ENCODE measurements at places on chromosomes 12 and 14.

DNA sequence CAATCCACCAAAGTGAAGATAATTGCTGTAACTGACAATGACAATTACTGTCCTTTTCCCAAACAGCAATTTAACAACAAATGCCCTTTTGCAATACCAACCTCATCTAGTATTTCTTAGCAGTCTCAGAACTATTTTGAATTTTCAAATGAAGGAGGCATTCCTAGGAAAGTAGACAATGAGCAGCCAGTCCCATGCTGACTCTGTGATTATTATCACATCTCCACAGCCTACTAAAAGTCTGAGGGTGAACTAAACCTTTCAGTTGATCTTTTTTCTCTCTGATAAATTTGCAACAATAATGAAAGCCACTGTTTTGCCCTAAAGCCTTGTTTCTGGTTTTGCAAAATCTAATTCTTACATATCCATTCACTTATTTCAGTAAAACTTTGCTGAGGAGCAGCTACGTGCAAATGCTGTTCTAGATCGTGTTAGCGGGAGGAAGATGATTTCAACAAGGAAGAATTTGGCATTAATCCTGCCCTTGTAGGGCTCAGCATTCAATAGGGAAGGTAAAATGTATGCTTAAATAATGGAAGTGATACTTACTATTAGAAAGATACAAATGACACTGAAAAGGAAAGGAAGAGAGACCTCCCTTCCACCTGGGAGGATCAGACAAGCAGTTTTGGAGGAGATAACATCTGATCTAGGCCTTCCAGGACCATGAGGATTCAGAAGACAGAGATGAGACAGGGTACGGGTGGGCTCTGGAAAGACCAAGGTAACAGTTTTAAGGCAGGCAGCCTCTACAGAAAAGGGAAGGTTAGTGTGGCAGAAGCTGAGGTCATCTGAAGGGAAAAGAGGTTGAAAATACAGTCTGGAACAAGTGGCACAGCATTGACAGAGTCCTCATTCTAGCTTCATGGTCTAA, 47.4 kb downstream of the SLC38A1 start:
- no peak for DNase-seq

- DNase-seq, result no peak
Observed at GRCh38 chr12:47165934-47166333, 86.2 kb upstream of the AMIGO2 start.

- DNase-seq, result no peak
Observed at GRCh38 chr12:86710109-86710508, 453.9 kb upstream of the MGAT4C start.

GRCh38 chr12:28026701-28027100, 54.2 kb upstream of the PTHLH start:
- DNase-seq, result peak; percentile 84

DNA sequence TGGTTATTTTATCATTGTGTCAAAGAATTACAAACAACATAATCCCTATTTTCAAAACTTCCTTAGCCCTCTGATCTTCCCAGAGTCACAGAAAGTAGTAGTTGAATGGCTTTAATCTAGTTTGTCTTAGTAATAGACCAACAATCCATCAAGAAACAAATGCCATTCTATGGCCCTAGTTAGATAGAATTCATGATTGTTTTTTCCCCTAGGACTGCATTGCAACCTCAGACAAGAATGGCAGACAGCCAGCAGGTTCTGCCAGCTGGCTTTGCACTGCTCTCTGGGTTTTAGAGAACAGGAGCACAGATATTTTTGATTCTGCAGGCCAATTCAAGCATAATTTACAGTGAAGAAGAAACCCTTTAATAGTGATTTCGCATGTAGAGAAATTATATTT, 33.8 kb downstream of the SYT1 start:
- peak; percentile 81 for DNase-seq

DNA sequence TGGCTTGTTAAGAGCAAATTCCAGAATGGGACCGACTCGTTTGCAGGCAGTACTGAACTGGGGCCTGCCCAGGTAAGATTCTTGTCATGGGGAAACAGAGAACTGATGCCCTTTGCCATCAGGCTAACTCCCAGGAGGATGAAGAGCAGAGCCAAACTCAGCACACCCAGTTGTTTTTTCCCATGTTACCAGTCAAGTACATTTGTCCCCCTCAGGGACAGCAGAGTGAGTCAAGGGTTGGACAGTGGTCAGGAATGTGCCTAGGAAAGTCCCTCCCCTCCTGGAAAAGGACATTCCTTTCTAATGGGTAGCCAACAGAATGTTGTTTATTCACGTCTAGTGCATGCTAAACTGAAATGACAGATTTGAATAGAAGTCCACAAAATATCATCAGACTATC, 1.6 kb downstream of the ART4 start:
- DNase-seq, result no peak

DNA sequence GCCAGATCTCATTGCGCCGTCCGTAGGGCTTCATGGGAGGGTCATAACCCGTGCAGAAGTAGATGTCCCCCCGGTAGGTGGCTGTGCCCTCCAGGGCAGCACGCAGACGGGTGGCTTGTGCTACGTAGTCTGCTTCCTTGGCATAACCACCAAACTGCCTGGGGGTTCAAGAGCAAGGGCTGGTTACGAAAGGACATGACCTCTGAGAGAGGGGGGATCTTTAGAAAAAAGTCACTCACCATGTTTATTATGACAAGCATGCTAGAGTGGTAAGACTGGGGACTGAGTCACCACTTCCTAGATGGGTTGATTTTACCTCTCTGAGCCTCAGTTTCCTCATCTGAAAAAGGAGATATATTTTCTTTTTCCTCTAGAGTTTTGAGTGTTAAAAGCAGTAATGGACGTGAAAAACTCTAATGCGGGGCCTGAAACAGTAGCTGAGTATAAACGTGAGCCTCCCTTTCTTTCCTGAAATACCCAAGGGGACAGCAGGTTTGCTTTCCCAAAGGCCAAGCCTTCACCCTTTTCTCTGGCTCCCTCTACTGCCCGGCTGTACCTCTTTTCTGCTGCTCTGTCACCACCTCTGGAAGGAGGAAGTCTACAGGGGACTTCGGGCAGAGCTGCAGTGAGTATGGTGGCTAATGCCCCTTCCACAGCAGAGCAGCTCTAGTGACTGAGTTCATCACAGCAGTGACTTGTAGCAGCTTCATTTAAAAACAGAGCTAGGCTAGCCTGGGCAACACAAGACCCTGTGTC, 23.5 kb upstream of the GPRC5D start:
- DNase-seq, result no peak

GRCh38 chr12:110203546-110203945, 77.5 kb upstream of the ATP2A2 start:
- no peak for DNase-seq

DNA sequence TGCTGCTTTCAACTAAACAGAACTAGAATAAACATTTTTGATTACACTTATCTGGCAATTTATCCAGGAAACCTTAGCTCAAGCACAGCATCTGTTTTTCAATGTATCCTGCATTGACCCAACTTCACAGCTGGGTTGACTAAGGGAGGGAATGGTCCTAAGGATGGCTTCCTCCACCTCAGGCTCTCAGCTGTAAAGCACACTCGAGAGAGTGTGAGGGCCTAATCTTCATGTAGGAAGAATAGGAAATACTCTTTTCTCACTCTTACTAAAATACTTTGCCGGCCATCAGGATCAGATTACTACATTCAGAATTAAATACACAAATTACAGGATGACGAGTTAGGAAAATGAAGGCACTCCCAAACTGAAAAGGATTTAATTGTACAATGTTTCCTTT, 7.2 kb downstream of the SETD3 start:
- DNase-seq, result no peak

GRCh38 chr12:115760231-115760630, 517.3 kb downstream of the MED13L start:
- no peak for DNase-seq

- DNase-seq, result no peak
Observed at GRCh38 chr12:23555180-23555824, 394.2 kb downstream of the SOX5 start.

DNA sequence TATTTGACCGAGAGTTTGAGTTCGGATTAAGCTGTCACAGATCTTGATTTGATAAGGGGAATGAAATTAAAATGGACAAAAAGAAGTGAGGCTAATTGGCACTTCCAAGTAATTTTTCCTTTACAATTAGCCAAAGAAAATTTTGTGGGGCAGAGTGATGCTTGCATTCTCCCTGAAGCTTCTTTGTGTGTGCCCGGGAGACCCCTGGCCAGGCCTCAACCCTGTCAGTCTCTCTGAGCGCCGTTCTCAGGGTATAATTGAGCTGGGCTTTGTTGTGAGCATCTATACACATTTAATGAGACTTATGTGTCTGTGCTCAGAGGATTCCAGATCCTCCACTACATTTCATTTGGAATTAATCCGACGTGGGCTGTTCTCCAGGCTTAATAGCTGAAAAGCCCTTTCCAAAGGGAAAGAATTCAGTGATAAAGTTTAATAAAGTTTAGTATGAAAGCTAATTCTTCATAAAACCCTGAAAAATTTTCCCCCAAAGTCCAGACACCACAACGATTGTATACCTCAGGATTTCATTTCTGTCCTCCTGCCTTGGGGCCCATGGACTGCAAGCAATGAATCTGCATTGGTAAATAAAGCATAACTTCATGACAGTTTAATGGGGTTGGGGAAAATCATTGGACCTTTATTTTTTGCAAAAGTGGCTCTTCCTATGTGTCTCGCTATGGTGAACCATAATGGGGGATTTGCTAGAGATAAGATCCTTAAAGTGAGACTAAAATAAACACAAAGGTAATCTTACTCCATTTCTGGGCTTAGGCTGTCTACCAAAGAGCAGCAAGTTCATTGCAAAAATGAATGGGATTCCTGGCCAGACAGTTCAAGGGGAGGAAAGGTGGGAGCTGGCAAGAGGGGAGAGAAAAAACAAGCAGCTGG, 292.6 kb downstream of the C12orf75 start:
- no peak for DNase-seq

- no peak for DNase-seq
Observed at GRCh38 chr14:66247662-66248193, 238.4 kb upstream of the CCDC196 start.

DNA sequence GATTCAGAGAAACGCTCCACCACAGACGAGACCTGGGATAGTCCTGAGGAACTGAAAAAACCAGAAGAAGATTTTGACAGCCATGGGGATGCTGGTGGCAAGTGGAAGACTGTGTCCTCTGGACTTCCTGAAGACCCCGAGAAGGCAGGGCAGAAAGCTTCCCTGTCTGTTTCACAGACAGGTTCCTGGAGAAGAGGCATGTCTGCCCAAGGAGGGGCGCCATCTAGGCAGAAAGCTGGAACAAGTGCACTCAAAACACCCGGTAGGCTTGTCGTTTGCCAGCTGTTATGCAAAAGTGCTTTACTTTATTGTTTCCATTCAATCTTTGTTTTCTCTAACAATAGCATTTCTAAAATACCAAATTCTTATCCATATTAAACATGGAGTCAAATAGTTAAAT, 287.3 kb downstream of the NAV3 start:
- no peak for DNase-seq

- no peak for DNase-seq
Observed at GRCh38 chr12:68871921-68872320, 61.0 kb downstream of the CPM start.

DNA sequence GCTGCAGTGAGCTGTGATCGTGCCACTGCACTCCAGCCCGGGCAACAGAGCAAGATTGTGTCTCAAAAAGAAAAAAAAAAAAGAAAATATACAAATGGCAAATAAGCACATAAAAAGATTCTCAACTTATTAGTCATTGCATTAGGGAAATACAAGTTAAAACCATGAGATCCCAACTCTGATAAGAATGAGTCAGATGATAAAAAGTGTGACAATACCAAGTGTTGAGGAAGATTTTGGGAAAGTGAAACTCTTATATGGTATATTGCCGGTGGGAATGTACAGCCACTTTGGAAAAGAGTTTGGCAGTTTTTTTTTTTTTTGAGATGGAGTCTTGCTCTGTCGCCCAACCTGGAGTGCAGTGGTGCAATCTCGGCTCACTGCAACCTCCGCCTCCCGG, 7.6 kb upstream of the PRPF40B start:
- DNase-seq, result no peak

DNA sequence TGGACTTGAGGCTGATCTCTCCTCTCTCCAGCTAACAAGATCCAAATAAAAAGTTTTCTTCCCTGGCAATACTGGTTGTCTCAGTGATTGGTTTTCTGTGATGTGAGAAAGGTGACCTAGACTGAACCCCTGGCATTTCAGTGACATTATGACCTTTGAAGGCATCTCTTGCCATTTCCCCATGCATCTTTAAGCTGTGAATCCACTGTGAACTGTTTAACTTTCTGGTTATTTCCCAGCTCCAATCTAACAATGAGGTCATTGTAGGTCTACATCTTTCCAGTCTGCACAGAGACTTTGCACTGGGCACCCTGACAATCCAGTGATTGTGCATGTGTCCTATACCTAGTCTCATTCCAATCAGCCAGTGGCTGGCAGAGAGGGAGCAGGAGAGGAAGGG, 155.9 kb upstream of the NUDT4 start:
- DNase-seq, result no peak

DNA sequence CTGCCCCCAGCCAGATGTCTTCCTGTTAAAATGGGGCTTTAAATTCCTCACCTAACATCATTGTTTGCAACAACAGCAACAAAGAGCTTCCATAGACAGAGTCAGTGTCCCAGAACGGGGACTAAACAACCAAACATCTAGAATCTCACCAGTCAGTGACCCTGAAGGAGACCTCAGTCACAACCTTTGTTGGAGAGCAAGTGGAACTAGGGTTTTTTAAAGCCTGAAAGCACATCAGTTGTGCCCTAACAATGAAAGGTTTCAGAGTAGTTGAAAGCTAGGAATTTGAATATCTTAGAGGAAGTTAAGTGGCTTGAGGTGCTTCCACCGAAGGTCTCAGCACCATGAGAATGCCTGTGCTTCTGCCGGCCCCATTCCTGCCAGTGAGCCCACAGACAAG, 5.0 kb upstream of the ALDH2 start:
- no peak for DNase-seq

DNA sequence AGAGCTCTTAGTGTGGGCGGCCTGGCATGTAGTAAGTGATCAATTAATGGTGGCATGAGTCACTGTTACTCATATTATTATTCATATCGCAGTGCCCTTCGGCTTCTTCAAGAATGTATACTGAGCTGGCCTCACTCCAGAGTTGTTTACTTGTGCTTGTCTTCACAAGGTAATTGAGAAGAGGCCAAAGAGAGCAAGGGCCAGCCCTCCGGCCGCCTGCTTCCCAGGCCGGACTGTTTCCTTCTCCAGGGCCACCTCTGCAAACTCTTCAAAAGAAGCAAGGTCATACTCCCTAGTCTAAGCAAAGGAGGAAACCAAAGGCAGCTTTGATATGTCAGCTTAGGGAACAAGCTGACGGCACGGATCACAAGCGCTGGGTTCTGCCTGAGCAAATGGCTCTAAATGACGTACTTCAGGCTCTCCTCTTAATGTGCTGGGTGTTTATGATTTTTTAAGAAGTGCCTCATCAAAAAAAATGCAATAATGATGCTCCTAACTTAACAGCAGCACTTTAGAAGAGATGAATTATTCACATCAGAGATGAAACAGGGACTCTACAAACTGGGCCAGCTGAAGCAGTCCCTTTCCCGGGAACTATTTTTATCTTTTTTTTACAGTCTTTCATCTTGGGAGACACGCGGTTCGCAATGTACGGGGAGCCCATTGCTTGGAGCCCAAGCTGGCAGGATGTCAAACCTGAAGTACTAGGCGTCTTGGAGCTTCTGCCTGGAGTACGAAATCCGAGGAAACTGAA, 65.6 kb upstream of the DLK1 start:
- no peak for DNase-seq

Measured in NCI-H2171 (cell line).